ENCODE measurements at places on chromosomes 1 and 21.

DNA sequence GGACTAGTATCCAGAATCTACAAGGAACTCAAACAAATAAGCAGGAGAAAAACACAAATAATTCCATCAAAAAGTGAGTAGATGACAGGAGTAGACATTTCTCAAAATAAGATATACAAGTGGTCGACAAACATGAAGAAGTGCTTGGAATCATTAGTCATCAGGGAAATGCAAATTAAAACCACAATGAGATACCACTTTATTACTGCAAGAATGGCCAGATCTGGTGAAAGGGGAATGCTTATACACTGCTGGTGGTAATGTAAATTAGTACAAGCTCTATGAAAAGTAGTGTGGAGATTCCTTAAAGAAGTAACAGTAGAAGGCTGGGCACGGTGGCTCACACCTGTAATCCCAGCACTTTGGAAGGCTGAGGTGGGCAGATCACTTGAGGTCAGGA lies 73.8 kb downstream of the POU2F1 start:
- no peak for DNase-seq

DNA sequence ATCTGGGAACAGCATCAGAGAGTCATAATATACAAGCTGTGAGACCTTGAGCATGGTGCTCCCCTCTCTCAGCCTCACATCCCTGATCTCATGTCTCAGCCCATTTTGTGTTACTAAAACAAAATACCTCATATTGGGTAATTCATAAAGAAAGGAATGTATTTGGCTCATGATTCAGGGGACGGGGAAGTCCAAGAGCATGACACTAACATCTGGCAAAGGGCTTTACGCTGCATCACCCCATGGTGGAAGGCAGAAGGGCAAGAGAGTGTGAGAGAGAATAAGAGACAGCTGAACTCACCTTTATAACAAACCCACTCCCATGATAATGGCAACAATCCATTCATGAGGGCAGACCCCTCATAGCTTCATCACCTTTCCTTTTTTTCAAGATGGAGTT lies 36.5 kb downstream of the RNASEL start:
- DNase-seq, result no peak

- no peak for DNase-seq
Measured at GRCh38 chr21:34791776-34792503, 123.1 kb downstream of the CLIC6 start.

DNA sequence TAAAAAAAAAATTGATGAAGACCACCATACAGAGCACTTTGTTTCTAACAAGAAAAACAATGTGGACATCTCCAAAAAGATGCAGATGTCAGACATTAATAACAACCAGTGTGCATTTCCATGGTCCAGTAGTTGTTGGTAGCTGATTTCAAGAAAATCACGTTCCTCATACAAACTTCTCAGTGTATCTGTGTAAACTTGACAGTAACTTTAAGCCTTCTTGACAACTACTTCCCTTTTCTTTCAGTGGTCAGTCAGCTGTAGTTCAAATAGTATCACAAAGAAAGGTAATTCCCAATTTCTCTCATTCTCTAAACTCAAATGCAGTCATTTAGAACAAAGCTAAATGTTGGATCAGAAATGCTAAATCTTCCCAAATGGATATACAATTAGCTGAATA lies 879.9 kb downstream of the AMY1C start:
- no peak for DNase-seq

- no peak for DNase-seq
Measured at GRCh38 chr1:208134491-208134890, 109.7 kb downstream of the PLXNA2 start.

DNA sequence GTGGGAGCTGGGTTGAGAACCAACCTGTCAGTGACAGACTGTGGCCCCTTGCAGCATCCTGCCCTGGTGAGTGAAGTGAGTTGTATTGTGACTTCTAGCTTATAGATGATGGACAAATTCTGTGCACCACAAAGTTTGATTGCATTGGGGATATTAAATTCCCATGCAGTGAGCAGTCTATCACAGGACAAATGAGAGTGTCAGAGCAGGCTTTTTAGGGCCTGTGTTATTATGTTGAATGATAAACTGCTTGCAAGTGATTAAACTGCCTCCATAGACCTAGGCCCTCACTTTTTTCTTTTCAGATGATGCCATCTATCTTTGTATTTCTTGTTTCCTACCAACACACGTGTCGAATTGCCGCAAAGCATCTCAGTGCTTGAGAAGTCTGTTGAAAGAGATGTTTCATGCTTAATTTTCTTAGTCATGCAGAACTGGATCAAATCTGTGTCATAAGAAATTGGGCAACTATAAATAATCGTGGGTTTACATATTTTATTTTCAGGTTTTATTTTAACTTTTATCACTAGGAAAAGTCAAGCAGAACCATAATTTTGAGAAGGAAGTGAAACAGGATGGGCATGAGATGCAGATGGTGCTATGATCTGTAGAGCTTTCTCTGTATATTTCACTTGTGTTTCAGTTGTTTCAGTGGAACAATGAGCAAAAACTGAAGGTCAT lies 199.2 kb downstream of the S1PR1 start:
- peak; percentile 75 for DNase-seq

- DNase-seq, result no peak
Measured at GRCh38 chr1:236021424-236022135, 43.3 kb downstream of the NID1 start.

DNA sequence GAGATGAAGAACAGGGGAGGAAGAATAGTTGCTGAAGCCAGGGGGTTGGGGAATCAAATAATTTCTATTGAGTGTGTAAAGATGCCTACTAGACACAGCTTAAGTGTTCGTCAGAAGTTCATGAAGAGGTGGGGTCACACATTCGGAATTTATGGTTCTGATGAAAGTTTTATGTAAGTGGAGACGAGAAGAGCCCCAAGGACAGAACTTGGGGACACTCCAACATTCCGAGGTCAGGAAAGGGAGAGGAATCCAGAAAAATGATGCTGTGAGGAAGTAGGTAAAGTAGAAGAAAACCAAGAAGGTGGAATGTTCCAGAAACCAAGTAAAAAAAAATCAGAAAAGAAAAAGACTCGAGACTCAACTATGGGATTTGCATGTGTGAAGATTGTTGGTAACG lies 272.5 kb downstream of the SIPA1L2 start:
- no peak for DNase-seq

DNA sequence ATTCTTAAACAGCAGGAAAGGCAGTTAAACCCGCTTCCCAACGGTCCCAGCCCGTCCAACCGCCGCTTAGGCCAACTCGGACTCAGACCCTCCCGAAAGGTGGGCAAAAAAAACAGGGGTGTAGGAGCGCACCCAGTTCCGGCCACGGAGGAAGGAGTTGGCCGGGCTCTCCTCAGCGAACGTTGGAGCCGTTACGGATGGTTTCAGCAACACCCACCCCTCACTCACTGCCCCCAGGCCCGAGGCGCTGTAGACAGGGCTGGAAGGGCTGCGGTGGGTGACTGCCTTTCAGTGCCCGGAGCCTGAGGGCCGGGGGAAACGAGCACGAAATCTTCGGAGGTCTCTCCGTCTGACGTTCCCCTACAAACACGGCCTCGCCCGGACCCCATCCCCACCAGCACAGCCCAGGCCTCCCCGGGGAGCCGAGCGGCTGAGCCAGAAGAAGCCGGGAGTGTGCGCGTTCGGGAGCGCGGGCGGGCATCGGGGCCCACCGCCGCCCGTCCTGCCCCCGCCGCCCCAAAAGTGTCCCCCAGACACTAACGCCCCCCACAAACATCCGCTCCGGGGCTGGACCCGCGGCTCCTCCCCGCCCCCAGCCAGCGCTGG lies 1.3 kb downstream of the KDM5B start:
- DNase-seq, result peak; percentile 48

DNA sequence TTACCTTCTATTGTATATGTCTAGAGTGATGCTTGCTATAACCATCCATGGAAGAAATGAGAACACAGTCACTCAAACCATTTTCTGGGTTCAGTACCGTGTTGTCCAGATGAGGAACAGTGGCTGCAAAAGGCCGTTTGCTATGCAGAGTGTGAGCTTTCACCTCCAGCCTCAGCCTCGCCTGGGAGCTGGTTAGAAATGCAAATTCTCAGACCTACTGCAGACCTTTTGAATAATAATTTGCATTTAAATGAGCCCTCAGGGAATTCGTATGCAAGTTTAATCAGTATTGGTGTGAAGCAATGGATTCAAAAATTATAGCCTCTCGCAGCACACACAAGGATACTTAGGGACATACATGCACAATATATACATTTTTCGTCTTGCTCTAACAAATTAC lies 24.1 kb downstream of the KCNJ15 start:
- no peak for DNase-seq

Measured in GM06990 (cell line).